ENCODE measurements at places on chromosomes 1 and 21.

GRCh38 chr21:38032082-38032801 lies 116.0 kb upstream of the KCNJ6 start:
- no peak for DNase-seq

DNA sequence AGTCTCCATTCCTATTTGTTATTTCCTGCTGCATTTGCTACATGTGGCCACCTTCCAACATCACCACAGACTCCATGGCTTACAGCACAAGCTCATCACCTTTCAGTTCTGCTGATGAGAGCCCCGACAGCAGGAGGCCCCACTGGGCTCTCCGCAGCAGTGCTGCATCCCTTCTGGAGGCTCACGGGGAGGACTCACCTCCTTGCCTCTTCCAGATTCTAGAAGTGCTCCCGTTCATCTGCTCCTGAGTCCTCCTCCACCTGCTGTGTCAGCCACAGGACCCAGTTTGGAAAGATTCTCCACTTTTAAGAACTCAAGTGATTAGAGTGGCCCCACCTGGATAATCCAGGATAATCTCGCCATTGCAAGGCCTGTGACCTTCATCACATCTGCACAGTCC lies 167.6 kb downstream of the PCBP3 start:
- DNase-seq, result no peak

- DNase-seq, result no peak
These were observed 1.9 kb upstream of the ATG4C start for GRCh38 chr1:62781841-62782543.

GRCh38 chr1:23483321-23484252 lies at the start of gene ASAP3:
ASAP3 (minus strand) TSS chr1:23484179; CDS start chr1:23484133, 46 bp downstream.
- no peak for DNase-seq

DNA sequence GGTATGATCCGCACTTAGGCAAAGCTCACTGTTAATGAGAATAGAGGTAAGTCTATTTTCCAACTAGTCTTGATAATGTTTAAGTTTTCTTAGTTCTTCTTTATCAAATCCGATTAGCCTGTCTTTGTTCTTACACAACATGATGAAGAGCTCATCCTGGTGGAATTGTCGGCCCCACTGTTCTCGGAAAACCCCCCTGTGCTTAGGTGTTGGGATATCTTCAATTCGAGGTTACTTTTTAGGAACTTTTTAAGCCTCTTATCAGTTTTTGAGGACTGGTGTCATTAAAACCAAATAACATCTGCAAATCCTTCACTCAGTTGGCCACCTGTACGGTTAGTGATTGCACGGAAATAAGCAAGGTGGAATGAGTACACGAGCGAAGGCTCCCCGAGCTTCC lies 60.7 kb upstream of the KIF26B start:
- DNase-seq, result no peak

DNA sequence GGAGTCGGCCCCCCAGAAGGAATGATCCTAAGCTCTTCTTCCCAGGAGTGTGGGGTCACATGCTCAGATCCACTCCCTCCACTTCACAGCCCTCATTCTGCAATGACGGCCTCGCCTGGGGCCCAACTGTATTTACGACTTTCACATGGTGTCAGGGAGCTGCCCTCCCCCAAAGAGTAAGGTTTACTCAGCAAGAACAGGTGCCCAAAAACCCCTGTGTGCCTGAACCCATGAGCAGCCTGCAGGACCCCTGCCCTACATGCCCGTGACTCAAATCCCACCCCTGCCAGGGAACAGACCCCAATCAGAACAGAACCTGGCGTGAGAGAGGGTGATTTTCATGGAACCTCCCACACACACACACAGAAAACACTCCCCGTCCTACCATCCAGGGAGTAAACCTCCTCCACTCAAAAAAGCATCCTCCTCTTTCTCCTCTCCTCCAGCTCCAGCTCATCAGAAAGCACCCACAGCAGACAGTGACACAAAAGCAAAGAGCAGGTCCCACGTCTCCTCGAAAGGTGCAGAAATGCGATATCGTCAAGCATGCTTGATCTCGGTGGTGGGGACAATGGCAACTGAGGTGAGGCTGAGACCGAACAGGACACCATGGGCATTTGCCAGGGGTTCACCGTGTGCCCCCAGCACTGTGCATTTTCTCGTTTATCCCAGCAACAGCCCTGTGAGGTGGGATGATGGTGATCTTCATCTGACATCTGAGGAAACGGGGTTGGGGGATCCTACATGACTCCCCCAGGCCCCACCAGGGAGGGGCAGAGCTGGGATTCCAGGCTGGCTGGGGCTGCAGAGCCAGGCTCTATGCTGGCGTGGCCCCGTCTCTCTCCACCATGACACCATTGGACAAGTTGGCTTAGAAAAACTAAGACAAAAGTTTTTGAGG lies 397.9 kb downstream of the NPHP4 start:
- DNase-seq, result no peak

- no peak for DNase-seq
These were observed 296.1 kb downstream of the PTPRC start for GRCh38 chr1:198934901-198935305.

DNA sequence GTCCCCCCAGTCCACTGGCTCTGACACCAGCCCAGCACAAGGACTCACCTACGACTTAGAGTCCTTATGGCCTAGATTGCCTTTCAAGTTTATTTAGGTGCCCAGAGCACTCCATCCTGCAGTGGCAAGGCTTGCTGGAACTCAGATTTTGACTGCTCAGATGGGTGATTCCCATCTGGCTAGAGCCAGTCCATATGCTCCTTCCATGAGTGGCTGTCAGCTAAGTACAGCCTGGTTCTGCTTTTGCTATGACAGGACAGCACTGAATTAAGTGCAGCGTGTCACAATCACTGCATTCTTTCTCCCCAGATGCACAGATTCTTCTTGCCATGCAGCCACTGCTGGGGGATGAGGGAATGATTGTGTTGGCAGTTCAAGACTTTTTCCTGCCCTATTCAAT lies 43.8 kb downstream of the GPR52 start:
- DNase-seq, result peak; percentile 32

- DNase-seq, result no peak
These were observed 5.7 kb downstream of the TRIM46 start for GRCh38 chr1:155179112-155180031.

DNA sequence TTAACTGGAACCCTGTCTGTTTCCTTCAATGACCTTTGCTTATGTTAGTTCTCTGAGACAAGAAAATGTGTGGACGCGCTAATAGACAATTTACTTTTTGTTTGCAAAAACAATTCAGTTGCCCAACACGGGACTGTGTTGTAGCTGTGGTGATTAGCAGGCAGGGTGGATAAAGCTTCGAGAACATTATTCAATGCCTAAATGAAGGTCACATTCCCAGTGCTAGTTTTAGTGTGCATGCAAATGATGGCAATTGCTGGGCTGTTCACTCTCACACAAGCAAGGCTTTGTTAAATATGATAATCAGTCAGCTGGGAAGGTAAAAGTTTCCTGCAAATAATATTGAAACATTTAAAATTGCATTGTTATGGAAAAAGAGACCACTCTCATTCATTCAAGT lies 188.4 kb downstream of the BACH1 start:
- no peak for DNase-seq

- no peak for DNase-seq
These were observed 90.2 kb downstream of the DMRTA2 start for GRCh38 chr1:50332941-50333594.

DNA sequence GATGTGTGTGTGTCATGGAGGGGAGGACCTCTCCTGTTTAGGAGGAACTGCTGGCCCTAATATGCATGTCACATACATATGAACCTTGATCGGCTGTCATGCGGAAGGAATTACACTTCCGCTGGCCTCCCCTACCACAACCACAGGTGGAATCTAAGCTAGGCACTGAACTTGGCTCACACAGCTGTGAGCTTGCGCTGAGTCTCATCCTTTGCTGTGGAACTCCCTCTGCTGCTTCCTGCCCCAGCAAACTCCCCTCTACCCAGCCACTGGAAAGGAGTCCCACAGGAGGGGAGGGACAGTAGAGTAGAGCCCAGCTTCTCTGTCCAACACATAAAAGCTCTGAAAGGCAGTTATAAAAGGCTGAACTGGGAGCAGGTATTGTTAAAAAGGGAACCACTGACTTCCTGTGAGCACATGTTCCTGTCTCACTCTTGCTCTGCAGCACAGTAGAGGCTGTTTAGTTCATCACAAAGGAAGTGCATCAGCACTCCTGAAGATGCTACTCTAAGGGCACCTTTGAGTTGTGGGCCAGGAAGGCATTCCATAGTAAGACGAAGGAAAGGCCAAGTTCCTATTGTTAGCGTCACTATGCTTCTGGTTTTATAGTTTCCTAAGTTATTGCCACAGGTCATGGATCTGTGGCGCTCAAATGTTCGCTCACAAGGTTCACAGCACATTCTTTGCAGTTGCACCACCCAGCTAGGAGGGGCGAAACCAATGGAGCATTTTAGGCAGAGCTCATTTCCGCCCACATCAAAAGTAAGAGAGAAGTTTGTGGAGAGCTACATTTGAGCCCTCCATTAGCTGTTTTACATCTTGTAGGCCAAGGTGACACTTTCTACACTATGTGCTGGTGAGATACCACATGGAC lies 17.7 kb upstream of the PTPRC start:
- DNase-seq, result no peak

GRCh38 chr1:196271212-196271947 lies 336.9 kb downstream of the KCNT2 start:
- DNase-seq, result no peak

DNA sequence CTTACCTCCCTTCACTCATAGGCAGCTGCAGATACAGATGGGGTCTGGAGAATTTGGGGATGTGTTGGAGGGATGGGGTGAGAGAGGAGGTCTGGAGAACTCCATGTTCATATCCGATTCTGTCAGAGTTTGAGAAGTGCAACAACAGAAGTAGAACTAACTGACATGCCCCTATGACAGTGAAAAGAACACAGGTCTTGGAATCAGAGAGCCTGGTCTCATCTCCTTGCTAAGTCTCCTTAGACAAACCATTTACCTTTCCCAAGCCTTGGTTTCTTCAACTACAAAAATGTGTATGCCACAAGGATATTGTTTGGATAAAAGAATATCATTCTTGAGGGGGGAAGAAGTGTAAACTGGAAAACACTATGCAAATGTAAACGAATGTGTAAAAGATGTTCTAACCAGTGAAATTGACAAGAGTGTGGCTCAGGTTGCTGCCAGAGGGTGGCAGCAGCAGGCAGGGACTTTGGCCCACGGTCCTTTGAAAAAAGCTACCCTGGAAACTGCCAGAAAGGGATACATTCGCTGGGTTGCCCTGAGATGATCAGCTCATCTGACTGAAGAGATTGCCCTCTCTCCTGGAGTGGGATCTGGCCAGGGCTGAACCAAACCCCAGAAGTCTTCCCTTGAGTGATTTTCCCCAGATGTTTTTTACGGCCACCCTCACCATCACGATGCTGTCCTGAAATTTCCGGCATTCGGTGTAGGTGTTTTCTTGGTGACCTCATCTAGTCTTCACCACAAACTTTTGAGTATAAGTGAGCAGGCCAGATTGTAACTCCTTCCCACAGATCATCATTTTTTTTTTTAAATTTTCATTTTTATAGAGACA lies 17.0 kb upstream of the CD2 start:
- no peak for DNase-seq

- no peak for DNase-seq
These were observed 111.8 kb upstream of the ATP1A1 start for GRCh38 chr1:116261227-116261626.

- DNase-seq, result no peak
These were observed 8.3 kb downstream of the MAPKAPK2 start for GRCh38 chr1:206693029-206693428.

DNA sequence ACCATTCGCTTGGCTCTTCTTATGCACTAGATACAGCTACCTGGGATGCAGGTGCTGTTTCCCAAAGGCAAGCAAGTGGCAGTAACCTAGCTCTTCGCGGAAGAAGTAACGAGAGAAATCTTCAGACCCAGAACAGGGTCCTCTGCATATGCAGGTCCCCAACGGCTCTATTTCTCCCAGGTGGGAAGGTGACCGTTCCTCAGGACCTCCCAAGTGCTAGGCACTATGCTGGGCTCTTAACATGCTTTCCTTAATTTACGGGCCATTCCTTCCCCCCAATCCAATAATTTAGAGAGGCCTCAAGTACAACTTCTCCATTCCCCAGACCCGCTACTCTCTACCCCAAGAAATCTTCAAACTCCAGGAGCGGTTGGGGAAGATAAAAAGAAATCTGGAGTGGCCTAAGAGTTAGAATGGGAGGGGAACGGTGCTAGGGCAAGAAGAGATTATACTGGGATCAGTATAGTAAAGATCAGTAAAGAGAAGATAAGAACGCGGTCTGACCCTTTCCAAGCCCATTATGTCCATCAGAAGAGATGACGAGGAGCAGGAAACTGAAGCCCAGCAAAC lies 410 bp downstream of the TXNDC12 start:
- no peak for DNase-seq

DNA sequence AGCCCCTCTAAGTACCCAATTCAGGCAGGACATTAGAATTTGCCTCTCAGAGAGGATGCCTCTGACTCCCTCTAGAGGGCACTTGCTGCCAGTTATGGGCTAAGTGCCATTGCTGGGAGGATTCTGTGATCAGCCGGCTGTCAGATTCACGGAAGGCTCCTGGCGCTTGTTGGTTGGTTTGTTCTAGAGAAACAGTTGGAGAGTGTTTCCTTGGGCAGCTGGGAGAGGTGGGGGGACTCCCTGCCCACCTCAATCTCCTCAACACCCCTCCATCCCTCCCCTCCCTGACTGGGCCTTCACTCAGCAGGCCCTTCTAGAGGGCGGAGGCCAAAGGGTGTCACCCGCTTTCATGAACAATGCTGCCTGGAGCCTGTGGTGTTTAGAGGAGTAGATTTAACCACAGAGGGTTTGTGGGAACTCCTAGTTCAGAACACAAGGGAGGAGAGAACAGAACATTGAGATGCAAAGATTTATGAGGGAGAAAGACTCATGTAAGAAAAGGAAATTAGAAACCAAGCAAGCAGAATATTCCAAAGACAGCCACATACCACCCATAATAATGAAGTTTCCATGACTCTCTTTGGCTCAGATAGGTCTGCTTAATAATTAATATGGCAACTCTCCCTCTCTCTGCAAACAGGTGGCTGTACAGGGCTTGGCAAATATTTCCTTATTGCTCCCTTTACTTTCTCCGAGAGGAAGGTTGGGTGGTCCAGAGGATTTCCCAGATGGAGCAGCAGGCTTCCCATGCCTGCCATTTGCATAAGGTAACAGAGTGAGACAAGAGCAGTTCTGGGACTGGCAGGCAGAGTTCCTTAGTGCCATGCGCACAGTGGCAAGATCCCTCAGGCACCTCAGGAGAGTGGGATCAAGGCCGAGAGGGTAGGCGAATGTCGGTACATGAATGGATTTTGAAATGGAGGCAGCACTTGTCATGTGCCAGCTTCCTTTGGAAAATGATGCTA lies 30.0 kb upstream of the ACP6 start:
- DNase-seq, result peak; percentile 19

- DNase-seq, result no peak
These were observed 354.6 kb downstream of the PTPRU start for GRCh38 chr1:29590583-29591565.

GRCh38 chr1:167263819-167264464 lies 43.3 kb downstream of the POU2F1 start:
- no peak for DNase-seq

DNA sequence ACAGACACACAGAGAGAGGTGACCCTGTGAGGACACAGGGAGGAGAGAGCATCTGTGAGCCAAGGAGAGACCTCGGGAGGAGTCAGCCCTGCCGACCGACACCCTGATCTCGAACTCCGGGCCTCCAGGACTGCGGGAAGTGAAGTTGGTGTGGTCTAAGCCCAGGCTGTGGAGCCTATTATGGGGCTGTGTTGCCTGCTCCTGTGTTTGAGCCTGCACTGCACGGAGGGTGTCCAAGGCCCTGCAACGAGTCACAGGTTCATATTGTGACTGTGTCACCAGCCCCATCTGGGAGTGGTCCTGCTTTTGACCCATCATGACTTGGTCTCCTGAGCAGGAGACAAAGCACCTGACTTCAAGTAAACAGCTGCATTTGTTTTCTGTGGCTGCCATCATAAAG lies 186.0 kb upstream of the AJAP1 start:
- no peak for DNase-seq
